ENCODE measurements at places on chromosomes 13 and 19. TPM values are rescaled to one million over a fixed set of nuclear protein-coding genes. Genes with fewer than 3 reads are reported as not detected.
A peak's percentile ranks its signal among the peaks of the same experiment; 100 is the strongest.

GRCh38 chr19:2070986-2071673, 20.1 kb upstream of the MKNK2 start:
- peaks cover 26% of the 10 kb centered on the region for H3K36me3 ChIP-seq
- H3K4me1 ChIP-seq, result no peaks in the 10 kb centered on the region
- no peaks in the 10 kb centered on the region for H3K27me3 ChIP-seq
- no peak overlapping the region for H3K27ac ChIP-seq
- no peak for DNase-seq

- peaks cover 17% of the 10 kb centered on the region for H3K4me1 ChIP-seq
- no peak overlapping the region for H3K4me3 ChIP-seq
- peaks cover 56% of the 10 kb centered on the region for H3K27me3 ChIP-seq
- no peaks in the 10 kb centered on the region for H3K36me3 ChIP-seq
- H3K27ac ChIP-seq, result no peak overlapping the region
Observed at GRCh38 chr13:83882606-83882959, 309 bp upstream of the SLITRK1 start.

IGFL2 gene
- 2.9 TPM for polyA plus RNA-seq

- no peak overlapping the region for H3K4me3 ChIP-seq
- no peaks in the 10 kb centered on the region for H3K4me1 ChIP-seq
- no peaks in the 10 kb centered on the region for H3K36me3 ChIP-seq
- DNase-seq, result no peak
- no peaks in the 10 kb centered on the region for H3K27me3 ChIP-seq
Observed at GRCh38 chr13:97858161-97858560, 95.3 kb upstream of the IPO5 start.

SCN1B gene
- 0.30 TPM for polyA plus RNA-seq

CYP4F12 gene
- 1.9 TPM for polyA plus RNA-seq

DNA sequence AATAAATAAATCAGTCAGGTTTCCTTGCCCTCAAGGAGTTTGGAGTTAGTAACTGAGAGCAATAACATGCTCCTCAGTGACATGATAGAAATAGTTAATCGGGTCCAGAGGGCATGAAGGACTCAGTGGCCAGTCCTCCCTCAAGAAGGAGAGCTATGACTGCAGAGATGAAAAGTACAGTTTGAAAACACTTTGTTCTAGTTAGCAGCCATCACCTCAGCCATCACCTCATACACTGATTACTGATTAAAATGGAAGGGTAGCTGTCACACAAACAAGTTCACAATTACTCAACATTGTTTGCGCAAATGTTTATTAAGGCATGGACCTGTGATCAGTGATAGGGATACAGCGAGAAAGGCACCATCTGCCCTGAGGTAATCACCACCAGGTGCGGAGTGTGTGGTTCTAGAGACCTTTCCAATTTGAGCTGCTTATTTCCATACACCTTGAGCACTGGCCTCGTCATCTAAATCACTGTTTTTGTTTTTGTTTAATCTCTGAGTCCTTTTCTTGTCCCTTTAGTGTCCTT, 85.3 kb upstream of the RAP2A start:
- peaks cover 25% of the 10 kb centered on the region for H3K36me3 ChIP-seq
- no peaks in the 10 kb centered on the region for H3K27me3 ChIP-seq
- H3K4me3 ChIP-seq, result no peak overlapping the region
- H3K4me1 ChIP-seq, result no peaks in the 10 kb centered on the region

GRCh38 chr19:47541518-47541917, 26.7 kb upstream of the NAPA start:
- no peaks in the 10 kb centered on the region for H3K36me3 ChIP-seq
- H3K4me1 ChIP-seq, result no peaks in the 10 kb centered on the region
- peaks cover 25% of the 10 kb centered on the region for H3K27me3 ChIP-seq
- no peak overlapping the region for H3K4me3 ChIP-seq
- DNase-seq, result no peak

DNA sequence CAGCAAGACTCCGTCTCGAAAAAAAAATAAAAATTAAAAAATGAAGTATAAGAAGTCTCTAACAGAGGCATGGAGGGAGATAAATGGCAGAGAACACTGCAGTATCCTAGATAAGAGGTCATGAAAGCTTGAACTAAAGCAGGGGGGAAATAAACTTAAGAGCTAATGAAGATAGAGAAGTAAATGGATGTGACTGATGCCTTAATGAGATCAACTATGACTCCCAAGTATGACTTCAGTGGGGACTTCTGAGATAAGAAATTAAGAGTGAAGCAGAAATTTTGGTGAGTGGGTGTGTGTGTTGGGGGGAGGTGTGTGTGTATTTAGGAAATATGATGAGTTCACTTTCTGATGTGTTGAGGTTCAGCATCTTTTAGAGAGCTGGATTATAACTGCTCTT, 55.1 kb downstream of the DIAPH3 start:
- peaks cover 3% of the 10 kb centered on the region for H3K36me3 ChIP-seq
- no peaks in the 10 kb centered on the region for H3K4me1 ChIP-seq
- H3K27me3 ChIP-seq, result no peaks in the 10 kb centered on the region
- H3K4me3 ChIP-seq, result no peak overlapping the region
- no peak overlapping the region for H3K27ac ChIP-seq

MATK gene
- 0.27 TPM for polyA plus RNA-seq

DNA sequence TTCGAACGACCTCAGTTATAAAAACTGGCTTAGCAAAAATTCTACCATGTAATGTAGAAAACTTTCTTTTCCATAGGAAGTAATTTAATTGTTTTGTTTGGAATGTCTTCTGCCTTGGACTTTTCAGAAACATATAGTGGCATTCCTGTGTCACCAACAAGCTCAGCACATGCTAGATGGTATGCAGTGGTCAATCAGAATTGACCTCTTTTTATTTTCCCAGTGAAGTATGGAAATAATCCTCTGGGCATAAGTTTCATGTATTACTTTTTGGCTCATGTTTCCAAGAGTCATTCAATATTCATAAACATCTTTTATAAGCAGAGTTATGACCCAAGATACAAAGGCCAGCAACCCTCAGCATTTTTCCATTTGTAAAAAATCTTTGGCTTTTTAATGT, 33.6 kb downstream of the NALCN start:
- no peaks in the 10 kb centered on the region for H3K36me3 ChIP-seq
- no peak for DNase-seq
- no peak overlapping the region for H3K27ac ChIP-seq
- no peak overlapping the region for H3K4me3 ChIP-seq
- no peaks in the 10 kb centered on the region for H3K27me3 ChIP-seq

DNA sequence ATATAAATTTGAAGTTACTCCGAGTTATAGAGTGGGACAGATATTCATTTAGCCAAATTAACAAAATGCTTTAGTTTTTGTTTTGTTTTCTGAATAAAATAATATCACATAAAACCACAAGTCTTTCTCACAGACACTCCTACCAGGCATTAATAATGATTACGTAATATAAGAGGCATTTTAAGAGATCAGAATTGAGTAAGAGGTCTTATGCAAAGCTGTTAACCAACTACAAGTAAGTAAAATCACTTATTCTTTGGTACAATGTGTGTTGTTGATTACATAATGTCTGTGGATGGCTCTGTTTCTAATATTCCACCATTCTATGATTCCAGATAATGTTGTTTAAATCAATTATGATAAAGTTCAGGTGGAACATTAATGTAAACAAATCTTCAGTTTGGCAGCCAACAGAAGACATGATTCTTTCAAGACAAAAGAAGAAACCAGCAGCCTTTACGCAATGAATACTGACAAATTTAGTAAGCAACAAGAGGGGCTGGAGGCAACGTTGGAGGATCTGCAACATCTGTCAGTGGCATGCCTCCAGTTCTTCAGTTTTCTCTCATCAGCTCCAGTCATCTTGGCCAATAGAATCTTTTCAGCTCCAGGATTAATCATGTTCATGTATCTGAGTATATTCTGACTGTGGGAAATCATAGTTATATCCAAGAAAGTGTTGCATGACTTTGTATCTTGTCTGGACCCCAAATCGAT, 403.8 kb downstream of the SLITRK5 start:
- H3K4me1 ChIP-seq, result no peaks in the 10 kb centered on the region
- H3K4me3 ChIP-seq, result no peak overlapping the region
- no peaks in the 10 kb centered on the region for H3K27me3 ChIP-seq
- DNase-seq, result no peak
- no peak overlapping the region for H3K27ac ChIP-seq
- H3K36me3 ChIP-seq, result no peaks in the 10 kb centered on the region

GRCh38 chr13:60351855-60352615, 45.0 kb upstream of the TDRD3 start:
- no peak for DNase-seq
- H3K4me3 ChIP-seq, result no peak overlapping the region
- H3K27ac ChIP-seq, result no peak overlapping the region
- no peaks in the 10 kb centered on the region for H3K4me1 ChIP-seq

DNA sequence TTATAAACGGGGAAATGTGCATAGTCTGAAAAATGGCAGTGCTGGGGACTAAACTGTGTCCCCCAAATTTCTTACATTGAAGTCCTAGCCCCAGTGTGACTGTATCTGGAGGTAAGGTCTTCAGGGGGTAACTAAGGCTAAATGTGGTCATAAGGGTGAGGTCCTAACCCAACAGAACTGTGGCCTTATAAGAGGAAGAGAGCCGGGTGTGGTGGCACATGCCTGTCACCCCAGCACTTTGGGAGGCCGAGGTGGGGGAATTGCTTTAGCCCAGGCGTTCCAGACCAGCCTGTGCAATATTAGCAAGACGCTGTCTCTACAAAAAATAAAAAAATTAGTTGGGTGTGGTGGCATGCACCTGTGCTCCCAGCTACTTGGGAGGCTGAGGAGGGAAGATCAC, 17.8 kb downstream of the PROZ start:
- peaks cover 4% of the 10 kb centered on the region for H3K4me1 ChIP-seq
- no peak overlapping the region for H3K4me3 ChIP-seq
- H3K27ac ChIP-seq, result no peak overlapping the region
- DNase-seq, result no peak
- H3K36me3 ChIP-seq, result peaks cover 18% of the 10 kb centered on the region

DNA sequence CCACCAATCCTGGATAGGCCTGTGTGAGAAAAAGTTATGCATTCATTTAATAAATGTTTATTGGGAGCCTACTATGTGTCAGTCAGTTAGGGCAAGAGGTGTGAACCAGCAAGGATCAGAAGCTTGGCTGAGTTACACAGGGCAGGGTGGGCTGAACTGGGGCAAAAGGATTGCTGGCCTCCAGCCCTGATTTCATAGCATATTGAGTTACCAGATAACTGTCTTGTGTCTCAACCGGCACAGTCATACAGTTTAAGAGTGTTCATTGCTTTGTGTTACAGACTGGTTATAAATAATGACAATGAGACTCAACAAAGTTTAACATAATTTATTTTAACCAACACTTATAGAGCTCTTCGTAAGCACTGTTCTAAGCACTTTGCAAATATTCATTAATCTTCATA, 253.8 kb downstream of the DLEU7 start:
- peak; percentile 1 for DNase-seq
- H3K4me3 ChIP-seq, result no peak overlapping the region
- H3K36me3 ChIP-seq, result no peaks in the 10 kb centered on the region
- peak overlapping the region; percentile 66 for H3K27ac ChIP-seq

DNA sequence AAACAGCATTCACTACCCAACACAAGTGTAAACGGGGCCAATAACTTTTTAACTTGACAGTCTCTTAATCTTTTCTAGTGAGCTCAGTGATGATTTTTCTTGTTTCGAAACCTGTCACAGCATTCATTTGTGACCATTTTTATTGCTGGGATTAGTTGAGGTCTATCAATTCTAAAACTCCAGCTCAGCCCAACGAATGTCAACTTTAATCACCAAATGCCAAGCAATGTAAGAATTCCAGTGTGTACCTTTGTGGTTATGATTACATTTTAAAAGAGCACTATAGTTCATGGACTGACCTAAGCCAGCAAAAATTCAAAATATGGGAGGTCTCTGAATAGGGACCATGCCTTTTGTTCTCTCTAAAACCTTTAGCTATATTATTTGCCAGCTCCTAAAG, 694.3 kb upstream of the SGCG start:
- DNase-seq, result no peak
- H3K4me3 ChIP-seq, result no peak overlapping the region
- no peaks in the 10 kb centered on the region for H3K36me3 ChIP-seq
- no peak overlapping the region for H3K27ac ChIP-seq
- H3K27me3 ChIP-seq, result no peaks in the 10 kb centered on the region
- no peaks in the 10 kb centered on the region for H3K4me1 ChIP-seq

DNA sequence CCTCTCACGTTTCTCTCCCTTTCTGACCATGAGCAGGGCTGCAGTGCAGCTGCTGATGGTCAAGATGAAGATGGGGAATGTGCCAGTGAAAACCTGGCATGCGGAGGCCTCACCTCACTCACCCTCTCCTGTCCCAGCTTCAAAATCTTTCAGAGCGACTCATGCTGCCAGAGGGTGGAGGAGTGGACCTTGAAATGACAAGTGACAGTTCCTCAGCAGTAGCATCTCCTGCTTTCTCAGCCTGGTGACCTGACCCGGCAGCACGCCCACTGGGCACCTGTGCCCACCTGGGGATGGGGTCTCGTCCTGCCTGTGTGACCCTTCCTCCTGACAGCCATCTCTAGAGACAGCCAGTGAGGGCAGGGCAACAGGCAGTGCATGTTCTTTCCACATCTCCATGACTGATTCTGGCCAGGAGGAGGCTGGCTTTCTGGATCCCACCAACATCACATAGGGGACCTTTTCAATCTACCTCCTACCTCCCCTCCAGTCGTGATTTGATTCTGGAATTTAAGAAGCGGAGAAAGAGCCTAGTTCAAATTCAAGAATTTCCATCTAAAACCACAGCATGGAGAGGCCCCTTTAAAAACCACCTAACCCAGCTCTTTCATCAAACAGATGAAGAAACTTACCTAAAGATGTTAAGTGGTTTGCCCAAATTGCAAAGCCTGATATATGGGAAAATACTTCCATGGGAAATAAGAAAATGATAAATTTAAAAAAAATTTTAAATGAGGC, 45.8 kb downstream of the RFX2 start:
- H3K4me3 ChIP-seq, result no peak overlapping the region
- no peak overlapping the region for H3K27ac ChIP-seq
- peaks cover 78% of the 10 kb centered on the region for H3K4me1 ChIP-seq
- no peaks in the 10 kb centered on the region for H3K27me3 ChIP-seq

DNA sequence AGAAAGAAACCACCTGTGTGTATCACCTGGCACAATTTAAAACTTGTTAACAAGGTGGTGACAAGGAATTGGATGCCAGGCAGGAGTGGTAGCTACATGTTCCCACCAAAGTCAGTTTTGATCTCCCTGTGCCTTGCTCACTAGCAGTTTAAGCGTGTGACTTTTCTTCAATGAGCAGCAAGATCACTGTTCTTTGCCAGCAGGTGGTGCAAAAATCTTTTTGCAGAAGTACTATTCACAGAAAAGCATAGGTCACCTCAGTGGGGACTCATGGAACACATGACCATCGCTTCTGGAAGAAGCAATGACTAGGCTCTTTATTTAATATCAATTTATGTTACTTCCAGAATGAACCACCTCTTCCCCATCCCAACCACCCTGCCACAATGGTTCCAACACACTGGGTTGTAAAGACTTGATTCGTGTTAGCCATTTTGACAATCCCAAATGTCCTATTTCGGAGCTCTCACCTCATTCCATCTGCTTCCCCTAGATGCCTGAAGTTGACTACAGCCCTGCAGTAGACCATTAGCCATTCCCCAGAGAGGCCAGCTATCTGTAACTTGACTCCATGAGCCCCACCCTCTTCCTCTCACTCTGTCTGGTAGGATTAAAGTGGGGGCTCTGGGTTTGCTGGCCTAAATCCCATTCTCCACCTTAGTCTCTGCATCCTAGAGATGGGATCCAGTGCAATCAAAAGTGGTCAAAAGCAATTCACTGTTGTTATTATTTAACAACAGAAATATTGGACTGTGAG, 59.1 kb upstream of the TNFRSF19 start:
- no peak overlapping the region for H3K4me3 ChIP-seq
- H3K4me1 ChIP-seq, result peaks cover 19% of the 10 kb centered on the region
- H3K27ac ChIP-seq, result peak overlapping the region; percentile 62
- no peaks in the 10 kb centered on the region for H3K36me3 ChIP-seq
- H3K27me3 ChIP-seq, result no peaks in the 10 kb centered on the region
- no peak for DNase-seq

GRCh38 chr13:62356977-62357376, 941.3 kb upstream of the PCDH20 start:
- H3K27me3 ChIP-seq, result no peaks in the 10 kb centered on the region
- H3K4me1 ChIP-seq, result no peaks in the 10 kb centered on the region
- no peak for DNase-seq
- H3K36me3 ChIP-seq, result no peaks in the 10 kb centered on the region
- H3K27ac ChIP-seq, result no peak overlapping the region

SIGLEC6 gene
- polyA plus RNA-seq, result not detected

Measured in keratinocyte (primary cell).